Hematopoietic multipotent progenitor cell treated with erythropoietin and hydrocortisone succinate and interleukin-3 and kit ligand, for 6 days (in vitro differentiated cells): ENCODE measurements at places on chromosomes 13 and 19.

DNA sequence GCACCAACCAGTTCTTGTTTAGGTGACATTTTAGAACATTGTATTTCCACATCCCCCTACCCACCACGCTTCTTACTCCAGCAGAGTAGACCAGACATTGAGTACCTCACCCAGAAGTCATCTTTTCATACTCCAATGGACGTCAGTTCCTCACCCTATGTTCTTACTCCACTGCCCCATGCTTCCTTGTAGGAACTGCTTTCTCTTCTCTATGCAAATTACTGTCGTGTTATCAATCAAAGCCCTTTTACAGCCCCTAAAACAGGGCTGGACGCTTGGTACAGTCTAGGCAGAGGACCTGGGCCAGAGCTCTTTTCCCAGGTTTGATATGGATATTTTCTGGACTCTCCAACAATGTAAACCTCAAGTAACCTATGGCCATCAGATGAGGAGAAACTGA lies 58.2 kb downstream of the USP12 start:
- no peak for DNase-seq

- no peak for DNase-seq
Measured at GRCh38 chr19:55831846-55832245, at the start of gene NLRP11. Gene NLRP11 (minus strand): TSS chr19:55831999. CDS start chr19:55818174, 13,825 bp downstream.

DNA sequence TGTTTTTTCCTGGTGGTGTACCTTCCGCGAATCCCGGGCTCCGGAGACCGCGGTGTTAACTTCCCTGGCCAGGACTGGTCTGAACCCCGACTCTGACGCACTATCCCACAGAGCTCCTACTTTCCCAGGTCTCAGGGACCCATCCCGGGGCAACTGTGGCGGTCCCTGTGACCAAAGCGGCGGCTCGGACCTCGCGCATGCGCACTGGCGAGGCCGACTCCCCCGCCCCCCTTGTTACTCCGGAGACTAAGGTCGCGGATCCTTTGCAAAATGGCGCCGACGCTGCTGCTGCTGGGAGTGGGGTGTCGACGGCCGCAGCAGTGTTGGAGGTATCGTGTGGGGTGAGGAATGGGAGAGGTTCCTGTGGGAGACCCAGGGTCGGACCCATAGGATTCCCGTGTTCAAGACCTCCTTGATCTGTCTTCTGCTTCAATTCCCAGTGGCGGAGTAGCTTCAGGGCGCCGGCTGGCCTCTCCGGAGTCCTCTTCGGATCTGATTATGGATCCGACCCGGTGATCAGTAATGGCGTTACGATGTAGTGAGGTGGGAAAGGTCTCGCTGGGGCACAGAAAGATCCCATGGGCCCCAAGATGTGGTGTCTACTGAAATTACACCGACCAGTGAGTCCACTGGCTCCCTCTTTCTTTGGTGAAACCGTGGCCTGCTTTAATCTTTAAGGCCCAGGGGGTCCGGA lies 66.6 kb upstream of the ZNF527 start:
- DNase-seq, result no peak

- DNase-seq, result no peak
Measured at GRCh38 chr19:7461841-7462629, 26.8 kb downstream of the PEX11G start.

- no peak for DNase-seq
Measured at GRCh38 chr19:29927944-29928625, 14.0 kb upstream of the URI1 start.

GRCh38 chr13:29679396-29680053 lies 84.0 kb upstream of the SLC7A1 start:
- DNase-seq, result no peak

GRCh38 chr19:52522551-52522950 lies 4.9 kb upstream of the ZNF808 start:
- DNase-seq, result no peak

DNA sequence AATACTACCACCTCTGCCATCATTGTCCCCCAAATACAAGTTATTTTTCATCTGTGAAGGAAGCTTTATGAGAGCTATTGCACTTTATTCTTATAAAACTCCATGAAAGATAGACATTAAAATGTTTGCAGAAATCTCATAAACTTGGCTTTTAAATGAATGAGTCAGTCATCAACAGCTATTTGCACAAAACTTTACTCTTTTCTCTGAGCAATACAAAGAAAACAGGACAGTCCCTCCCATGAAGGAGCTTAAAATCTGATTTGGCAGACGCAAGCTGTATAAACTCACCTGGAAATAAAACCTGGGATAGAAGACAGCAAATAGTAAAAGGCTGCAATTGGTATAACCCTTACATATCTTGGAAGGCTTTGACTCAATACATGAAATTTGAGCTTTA lies 16.6 kb upstream of the RCBTB1 start:
- DNase-seq, result no peak

- no peak for DNase-seq
Measured at GRCh38 chr19:45097450-45097775, 4.4 kb downstream of the PPP1R37 start.

DNA sequence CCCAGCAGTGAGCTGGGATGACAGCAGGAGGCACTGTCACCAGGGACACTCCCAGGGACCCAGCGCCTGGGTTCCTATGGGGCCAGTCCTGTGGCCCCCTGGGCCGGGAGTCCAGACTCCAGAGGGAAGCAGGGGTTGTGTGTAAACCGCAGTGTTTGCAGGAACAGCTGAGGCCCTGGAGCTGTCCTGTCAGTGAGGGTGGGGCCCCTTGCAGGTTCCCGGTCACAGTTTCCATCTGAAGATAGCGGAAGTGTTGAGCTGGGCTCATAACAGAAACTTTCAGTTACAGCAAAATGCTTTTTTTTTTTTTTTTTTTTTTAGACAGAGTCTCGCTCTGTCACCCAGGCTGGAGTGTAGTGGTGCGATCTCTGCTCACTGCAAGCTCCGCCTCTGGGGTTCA lies 17.7 kb upstream of the CSNK1G2 start:
- no peak for DNase-seq

DNA sequence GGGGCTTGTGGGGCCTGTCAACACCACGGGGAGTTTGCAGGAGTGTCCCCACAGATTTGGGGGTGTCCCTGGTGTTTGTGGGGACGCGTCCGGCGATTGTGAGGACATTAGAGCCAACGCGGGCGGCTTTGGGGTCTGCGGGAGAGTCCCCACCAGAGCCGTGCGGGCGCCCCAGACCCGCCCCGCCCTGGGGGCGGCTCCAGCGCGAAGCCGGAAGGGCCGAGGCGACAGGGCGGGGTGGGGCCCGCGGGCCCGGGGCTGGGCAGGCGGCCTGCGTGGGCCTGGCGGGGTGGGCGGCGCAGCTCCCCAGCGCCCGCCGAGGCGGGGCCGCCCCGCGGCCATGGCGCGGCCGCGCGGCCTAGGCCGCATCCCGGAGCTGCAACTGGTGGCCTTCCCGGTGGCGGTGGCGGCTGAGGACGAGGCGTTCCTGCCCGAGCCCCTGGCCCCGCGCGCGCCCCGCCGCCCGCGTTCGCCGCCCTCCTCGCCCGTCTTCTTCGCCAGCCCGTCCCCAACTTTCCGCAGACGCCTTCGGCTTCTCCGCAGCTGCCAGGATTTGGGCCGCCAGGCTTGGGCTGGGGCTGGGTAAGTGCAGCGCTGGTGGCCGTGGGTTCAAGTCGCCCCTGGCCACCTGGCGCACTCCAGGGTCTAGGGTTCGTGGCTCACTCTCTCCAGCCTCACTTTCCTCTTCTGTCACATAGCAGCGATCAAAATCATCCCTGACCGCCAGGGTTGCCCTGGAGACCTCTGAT lies 10.3 kb downstream of the PDE4A start:
- peak; percentile 59 for DNase-seq

DNA sequence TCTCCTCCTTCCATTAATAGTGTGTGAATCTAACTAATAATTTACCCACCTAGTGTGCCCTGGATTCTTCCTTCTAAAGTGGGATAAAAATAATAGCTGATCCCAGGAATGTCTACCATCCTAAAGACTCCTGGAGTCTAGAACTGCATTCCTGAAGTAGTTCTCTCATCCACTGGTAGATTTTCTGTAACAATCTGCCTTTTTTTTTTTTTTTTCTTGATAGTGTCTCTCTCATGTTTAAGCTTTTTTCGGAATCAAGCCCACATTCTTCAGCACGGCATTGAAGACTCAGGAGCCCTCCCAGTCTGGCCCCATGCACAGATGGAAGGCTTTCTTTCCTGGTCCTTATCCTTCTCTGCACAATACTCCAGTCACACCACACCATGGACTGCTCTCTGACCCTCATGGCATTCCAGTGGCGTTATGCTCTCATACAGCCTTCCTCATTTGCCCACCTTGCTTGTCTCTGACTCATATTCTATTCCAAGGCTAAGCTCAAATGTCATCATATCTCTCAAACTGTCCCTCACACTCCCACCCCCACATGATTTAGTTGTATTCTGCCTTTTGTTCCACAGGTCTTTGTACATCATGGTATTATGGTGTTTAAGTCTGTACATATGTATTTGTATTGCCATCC lies 68.7 kb upstream of the FRY start:
- DNase-seq, result no peak

GRCh38 chr13:31035185-31035965 lies 102.9 kb downstream of the TEX26 start:
- no peak for DNase-seq

DNA sequence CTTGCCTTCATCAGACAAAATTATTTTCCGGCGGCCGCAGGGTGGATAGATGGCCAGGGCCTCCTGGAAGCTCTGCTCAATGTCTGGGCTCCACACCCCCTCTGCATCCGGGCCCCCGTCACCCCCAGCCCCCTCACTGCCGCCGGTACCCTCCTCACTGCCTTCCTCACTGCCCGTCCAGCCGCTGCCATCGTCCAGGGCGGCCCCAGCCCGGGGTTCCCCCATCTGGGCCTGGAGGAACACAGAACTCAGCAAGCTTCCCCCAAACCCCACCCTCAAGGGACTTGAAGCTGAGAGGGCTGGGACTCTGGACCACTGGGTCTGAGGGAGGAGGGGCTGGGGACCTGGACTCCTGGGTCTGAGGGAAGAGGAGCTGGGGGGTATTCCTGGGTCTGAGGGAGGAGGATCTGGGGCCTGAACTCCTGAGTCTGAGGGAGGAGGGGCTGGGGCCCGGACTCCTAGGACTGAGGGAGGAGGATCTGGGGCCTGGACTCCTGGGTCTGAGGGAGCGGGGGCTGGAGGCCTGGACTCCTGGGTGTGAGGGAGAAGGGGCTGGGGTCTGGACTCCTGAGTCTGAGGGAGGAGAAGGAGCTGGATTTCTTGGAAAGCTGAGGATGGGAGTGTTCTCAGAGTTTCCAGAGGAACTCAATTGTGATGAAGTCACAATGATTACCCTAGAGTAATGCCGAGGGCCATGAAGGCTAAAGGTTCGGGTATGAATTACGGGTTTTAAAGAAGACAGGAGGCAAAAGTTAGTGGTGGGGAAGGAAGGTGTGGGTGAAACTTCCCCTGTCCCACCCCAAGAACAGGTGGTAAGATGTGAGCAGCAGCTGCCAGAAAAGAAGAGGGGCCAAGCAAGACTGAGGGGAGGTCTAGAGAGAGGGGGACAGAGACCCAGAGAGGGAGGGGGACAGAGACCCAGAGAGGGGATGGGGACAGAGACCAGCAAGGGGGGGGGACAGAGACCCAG lies 2.1 kb downstream of the TEAD2 start:
- no peak for DNase-seq

GRCh38 chr13:100051070-100051469 lies 37.8 kb upstream of the PCCA start:
- DNase-seq, result no peak

DNA sequence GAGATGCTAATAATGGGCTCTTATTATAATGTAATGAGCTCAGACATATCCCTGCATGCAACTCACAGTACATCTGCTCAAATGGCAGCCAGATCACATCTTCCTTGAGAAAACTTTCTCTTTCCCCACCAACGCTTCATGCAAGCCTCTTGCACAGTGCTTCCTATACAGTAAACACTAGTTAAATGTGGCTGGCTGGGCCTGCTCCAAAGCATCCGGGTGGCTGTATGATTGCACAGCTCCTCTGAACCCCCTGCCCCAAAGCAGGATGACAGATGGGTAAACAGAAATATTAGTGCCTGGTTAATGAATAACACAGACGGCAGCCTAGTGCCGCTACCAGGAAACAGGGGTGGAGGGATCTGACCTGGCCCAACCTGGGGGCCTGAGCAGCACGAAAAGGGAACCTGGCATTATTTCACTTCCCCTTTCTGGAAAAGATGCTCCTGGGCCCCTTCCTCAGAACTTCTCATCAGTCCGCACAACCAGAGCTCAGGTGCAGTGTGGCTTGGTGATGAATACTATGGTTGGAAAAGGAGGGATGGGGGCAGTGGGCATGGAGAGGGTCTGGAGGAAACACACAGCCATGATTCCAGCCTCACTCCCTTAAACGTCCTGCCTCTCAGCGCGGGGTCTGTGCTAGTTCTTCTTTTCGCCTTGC lies 10.8 kb downstream of the FFAR2 start:
- DNase-seq, result peak; percentile 32

- no peak for DNase-seq
Measured at GRCh38 chr19:7928334-7928706, 2.4 kb upstream of the CTXN1 start.

DNA sequence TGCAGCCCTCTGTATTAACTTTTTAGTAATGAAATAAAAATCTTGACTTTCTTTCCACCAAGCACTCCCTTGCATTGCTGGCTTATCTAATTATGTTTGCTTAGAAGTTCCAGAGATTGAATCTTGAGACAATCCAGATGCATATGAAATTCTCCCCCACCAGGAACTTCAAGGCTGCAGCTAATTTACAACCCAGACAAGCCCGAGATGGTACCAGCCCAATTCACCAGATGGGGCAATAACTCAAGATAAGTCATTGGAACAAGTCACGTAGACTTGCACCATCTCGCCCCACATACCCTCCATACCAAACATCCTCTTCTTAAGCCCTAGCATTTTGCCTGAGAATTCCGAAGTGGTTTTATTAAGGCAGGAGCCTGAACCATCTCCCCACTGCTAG lies 29.0 kb downstream of the UTP14C start:
- DNase-seq, result no peak

- DNase-seq, result no peak
Measured at GRCh38 chr19:20060282-20060681, 17.5 kb upstream of the ZNF90 start.

DNA sequence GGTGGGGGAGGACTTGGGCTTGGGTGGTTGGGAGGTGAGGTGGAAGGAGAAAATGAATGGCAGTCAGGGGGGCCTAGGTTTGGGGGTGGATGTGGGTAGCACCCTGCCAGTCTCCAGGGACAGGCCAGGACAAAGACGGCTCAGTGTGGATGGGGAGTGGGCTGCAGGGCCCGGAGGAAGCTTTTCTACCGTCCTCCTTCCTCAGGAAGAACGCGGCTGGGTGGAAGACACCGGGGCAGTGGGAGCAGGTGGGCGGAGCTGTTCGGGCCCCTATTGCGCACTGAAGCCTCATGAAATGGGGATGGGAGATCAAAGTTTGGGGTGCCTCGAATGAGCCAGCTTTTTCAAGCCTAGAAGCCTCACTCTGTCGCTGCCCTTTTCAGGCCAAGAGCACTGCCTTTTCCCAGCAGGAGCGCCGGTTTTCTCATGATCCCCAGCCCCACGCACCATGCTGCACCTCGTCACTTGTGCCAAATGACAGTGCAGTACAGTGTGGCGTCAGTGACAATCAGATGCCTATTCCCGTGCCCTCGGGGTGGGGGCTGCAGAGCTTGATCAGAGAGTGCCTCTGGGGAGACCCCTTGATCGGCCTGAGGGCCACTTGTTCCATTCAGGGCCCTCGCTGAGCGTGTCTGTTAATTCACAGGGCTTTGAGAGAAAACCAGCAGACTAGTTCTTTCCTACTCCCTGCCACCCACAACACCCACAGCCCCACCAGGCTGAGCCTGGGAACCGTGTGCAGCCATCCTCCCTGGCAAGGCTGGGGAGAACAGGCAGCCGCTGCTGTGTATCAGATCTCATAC lies 1.5 kb downstream of the CALM3 start:
- peak; percentile 63 for DNase-seq

- DNase-seq, result no peak
Measured at GRCh38 chr13:49185264-49185663, 34.9 kb upstream of the MLNR start.
